ENCODE measurements at places on chromosomes 1 and 21. TPM values are rescaled to one million over a fixed set of nuclear protein-coding genes. Genes with fewer than 3 reads are reported as not detected.

The ALX3 gene
- not detected for total RNA-seq

The RAB3GAP2 gene
- 14.1 TPM for total RNA-seq

The F3 gene
- total RNA-seq, result 1.9 TPM

The LIN28A gene
- not detected for total RNA-seq

The GPR3 gene
- 1.9 TPM for total RNA-seq

The OR2T3 gene
- not detected for total RNA-seq

The CROCC gene
- total RNA-seq, result 7.2 TPM

The COL9A2 gene
- total RNA-seq, result 0.19 TPM

The CAPN8 gene
- 0.45 TPM for total RNA-seq

The DIO1 gene
- not detected for total RNA-seq

All from A549 treated with DMSO at 1 μM for 4 hours (cell line).